MG63 (cell line): ENCODE measurements at places on chromosomes 6 and 20. TPM values are rescaled to one million over a fixed set of nuclear protein-coding genes. Genes with fewer than 3 reads are reported as not detected.
A peak's percentile ranks its signal among the peaks of the same experiment; 100 is the strongest.

GRCh38 chr6:83708970-83709747 lies at the start of gene SNAP91:
TSS of gene SNAP91 (minus strand) at chr6:83709101. CDS start at chr6:83707927, 1,174 bp downstream.
- DNase-seq = peak; percentile 28

C6orf136 gene
- total RNA-seq = 1.9 and 3.2 TPM in 2 replicates

- no peak for DNase-seq
These were observed 65.5 kb upstream of the F13A1 start for GRCh38 chr6:6386010-6386409.

GRCh38 chr20:51312480-51312783 lies 230.1 kb downstream of the NFATC2 start:
- DNase-seq = no peak

CPXM1 gene
- total RNA-seq = 1.2 TPM in 1 of 2 replicates, not detected in the other

DNA sequence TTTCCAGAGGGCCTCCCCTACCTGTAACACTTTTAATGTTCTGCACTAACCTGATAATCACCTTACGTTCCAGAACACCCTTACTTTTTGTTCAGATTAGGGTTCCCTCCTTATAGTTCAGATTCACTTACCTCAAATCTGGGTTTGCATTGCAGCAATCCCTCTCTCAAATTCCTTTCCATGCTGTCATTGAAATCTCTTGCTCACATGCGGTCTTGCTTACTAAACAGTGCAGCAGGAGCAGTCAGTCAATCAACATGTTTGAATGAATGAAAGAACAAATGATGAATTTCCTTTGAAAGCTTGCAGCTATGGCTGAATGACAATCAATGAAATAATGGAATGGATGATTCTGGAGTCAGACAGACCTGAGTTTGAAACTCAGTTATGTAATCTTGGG lies 200.1 kb downstream of the HIVEP2 start:
- DNase-seq = no peak

- peak; percentile 35 for DNase-seq
These were observed 23.9 kb downstream of the RALY start for GRCh38 chr20:34017610-34018009.

- DNase-seq = no peak
These were observed 164.0 kb downstream of the TBC1D7 start for GRCh38 chr6:13164291-13164690.

CYP39A1 gene
- 0.10 TPM in 1 of 2 replicates, not detected in the other for total RNA-seq

- no peak for DNase-seq
These were observed 280.4 kb downstream of the PTPRK start for GRCh38 chr6:128240024-128240428.

GRCh38 chr6:31879901-31880300 lies 1.1 kb upstream of the SLC44A4 start:
- no peak for DNase-seq

SPATA25 gene
- not detected in 2 replicates for total RNA-seq

- peak; percentile 79 for DNase-seq
These were observed 44.7 kb upstream of the CNKSR3 start for GRCh38 chr6:154555073-154555677.

DNA sequence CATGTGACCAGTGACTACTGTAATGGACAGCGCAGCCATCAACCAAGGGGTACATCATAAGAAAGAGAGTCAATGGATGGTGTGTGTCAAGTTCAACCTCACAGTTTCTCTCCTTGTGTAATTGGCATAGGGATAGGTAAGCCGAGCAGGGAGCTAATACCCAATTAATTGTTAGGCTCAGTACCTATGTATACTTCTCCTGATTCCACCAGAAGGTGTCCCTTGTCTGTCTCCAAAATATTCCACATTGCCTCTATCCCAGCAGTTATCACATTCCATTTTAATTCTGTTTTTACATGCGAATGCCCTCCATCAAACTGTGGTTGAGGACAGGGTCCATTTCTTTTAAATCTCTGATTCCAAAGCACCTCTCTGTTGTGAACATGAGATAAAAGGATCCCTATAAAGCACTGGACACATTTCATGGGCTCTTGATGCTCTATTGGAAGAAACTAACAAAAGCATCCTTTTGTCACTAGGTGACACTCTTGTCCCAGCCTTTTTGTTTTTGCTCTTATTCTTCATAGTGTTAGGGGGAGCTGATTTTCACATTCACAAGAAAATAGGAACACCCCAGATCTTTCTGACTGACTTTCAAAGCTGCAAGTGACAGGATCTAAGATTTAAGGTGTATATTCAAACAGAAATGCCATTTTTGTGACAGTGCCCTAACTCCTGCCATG lies 38.9 kb downstream of the FBXO9 start:
- no peak for DNase-seq

DNA sequence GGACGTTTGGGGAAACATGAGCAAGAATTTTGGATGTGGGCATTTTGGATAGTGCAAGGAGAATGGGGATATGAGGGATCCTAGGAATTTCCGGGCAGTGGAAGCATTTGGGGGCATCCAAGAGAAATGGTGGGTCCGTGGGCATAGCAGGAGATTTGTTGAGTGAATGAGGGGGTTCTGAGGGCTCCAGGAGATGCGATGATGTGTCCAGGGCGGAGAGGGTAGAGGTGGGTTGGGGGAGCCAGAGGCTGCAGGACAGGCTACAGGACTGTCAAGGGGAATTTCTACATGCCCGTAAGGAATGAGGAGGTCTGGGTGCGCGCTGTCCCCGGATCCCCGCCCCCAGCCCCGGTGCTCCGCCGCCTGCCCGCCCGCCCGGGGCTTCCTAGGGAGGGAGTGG lies 364 bp downstream of the FRS3 start:
- DNase-seq = no peak

SLC22A2 gene
- not detected in 2 replicates for total RNA-seq

SLC22A7 gene
- not detected in 2 replicates for total RNA-seq

- no peak for DNase-seq
These were observed 7.1 kb upstream of the GFRAL start for GRCh38 chr6:55319961-55320695.
